CD14-positive monocyte (primary cell): ENCODE measurements at places on chromosomes 16 and 17.
A peak's percentile ranks its signal among the peaks of the same experiment; 100 is the strongest.

- DNase-seq: no peak
These were observed 8.8 kb upstream of the RPL38 start for GRCh38 chr17:74194682-74195081.

DNA sequence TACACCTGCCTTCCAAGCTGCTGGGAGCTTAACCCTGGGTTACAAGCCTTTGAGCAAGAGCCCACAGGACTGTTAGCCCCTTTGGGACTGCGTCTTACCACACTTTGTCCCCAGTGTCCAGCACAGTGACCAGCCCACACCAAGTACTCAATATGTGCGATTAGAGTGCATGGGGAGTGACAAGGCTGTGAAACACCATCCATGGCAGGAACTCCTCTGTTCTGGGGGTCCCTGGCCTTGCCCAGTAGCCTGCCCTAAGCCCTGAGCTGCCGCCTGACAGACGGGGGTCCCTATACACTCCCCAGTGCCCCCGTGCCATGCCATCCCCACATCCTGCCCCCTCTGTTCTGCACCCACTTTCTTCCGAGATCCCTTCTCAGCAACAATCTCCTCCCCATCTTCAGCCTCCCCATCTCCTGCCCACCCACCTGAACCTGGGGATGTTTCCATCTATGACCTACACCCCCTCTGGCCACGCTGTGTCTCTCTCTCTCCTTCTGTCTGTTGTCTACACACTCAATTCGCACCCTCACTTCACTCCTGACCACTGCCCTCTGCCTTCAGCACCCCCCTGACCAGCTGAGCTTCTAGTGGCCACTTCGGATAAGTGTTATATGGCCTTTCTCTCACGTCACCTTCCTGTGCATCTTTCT lies 112.9 kb upstream of the SMURF2 start:
- DNase-seq: no peak

DNA sequence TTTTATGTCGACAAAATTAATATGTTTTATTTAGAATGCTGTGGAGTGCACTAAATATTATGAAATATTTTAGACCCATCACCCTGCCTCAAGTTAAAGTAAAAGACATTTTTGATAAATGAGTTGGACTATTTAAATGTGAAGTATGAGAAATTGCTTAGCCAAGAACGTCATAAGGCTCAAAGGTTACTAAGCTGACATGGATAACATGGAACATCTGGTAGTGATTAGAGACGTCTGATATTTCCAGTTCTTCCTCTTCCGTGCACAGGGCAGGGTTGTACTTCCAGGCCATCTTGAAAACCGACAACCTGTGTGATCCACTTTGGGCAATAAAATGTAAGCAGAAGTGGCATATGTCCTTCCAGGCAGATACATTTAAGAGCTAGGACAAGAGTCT lies 7.2 kb upstream of the CCL8 start:
- no peak for DNase-seq

GRCh38 chr17:58325289-58325726 lies 3.3 kb downstream of the TSPOAP1 start:
- no peak for DNase-seq

GRCh38 chr17:74512624-74513091 lies 18.6 kb downstream of the CD300LB start:
- peak; percentile 97 for DNase-seq

GRCh38 chr16:30458561-30459394 lies 13.1 kb upstream of the SEPHS2 start:
- peak; percentile 93 for DNase-seq

GRCh38 chr16:11208916-11209665 lies 46.9 kb downstream of the SOCS1 start:
- peak; percentile 88 for DNase-seq

GRCh38 chr16:23496821-23497542 lies 13.3 kb downstream of the GGA2 start:
- peak; percentile 23 for DNase-seq

DNA sequence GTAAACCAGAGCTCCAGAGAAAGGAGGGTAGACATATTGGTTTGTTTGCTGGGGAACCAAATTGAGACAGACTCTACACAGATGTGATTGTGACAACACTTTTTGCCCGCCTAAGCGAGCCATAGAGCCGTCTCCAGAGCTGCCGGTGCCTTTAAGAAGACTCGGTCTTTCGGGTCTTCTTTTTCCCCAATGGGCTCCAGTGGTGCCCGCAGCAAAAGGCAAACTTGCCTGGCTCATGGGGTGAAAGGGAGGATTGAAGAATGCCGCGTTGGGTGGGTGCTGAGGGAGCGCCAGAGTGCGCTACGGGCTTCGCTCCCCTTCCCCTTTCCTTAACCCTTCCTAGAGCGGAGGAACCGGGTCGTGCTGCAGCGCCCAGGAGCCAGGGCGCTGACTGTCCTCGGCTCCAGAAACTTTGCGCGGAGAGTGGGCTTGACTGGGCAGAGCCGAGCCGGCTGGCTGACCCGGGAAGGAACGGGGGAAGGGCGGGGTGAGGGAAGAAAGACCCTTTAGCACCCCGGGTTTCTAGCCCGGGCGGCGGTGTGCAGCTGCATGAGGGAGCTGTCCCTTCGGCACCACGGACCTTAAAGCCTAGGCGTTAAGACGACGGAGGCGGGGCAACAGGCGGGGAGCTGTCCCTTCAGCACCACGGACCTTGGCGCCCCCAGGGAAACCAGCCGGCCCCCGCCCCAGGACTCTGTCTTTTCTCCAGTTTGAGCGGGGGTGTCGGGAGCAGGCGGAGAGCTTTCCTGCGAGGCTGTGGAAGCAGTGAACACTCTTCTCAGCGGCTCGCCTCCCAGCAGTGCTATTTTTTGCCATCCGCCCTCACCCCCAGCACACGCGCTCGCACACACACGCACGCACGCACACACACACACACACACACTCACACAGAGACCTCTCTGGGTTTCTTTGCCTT lies at the start of gene CACNG3:
Gene CACNG3, plus strand, starts transcription at position 880 of the 916 bp plus-strand sequence. CDS start 420 bp downstream, outside the sequence.
- no peak for DNase-seq

DNA sequence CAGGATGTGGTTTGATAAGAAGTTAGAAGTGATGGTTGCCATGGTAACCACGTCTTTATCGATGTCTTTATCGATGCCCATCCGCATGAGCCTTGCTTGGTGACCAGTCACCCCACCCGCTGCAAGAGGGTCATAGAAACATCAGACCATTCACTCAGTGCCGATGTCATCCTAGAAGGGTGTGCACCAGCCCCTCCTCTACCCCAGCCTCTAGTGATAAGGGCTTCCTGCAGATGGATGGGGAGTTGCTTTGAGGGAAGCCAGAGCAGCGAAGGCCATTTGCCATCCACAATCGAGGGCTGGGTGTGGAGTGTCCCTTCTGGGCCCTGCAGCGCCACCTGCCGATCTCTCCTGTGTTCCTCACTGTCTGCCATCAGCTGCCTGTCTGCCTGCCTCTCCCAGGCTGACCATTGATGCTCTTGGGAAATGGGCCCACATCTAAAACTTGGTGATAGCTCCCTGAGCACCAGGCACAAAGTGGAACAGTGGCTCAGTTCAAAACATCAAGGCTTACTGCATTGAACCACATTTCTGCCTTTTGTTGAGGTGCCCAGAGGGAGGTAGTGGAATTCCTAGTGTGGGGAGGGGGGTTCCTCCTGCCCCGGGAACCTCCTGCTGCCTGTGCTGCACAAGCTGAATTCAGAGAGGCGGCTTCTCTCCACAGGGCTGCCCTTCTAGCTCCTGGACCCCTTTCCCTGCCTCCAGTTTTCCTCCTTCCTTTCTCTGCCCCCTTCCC lies 8.9 kb downstream of the CALB2 start:
- no peak for DNase-seq

DNA sequence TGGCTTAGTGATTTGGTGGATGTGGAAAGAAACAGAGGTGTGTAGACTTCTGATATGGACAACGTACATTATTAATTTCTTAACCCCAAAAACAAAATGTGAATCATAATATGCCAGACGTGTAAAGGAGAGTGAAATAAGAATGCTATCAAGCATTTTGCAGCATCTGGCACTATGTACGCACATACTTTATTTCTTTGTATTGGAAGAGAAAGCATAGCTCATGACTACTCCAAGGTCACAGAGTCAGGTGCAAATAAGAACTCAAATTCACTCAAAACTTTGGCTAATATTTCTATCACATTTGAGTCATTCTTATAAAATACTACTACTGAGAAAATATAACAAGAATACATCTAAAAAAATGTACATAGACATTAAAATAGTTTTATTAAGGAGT lies 74.8 kb downstream of the TTC19 start:
- DNase-seq: no peak

DNA sequence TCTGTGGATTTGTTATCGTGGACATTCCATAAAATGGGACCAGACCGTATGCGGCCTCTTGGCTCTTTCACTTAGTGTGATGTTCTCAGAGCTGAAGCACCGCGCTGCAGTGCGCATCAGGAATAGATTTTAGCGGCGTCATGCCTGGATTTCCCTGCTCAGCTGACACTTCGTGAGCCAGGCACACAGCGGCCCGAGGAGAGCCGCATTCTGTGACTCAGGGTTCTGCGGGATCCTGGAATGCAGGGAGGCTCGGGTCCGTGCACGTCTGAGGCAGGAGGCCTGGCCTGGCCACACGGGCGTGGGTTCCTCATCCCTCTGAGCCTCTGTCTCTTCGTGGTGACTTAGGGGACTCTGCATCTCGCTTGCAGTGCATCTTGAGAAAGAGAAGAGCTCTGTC lies 13.4 kb downstream of the CBFA2T3 start:
- DNase-seq: no peak

DNA sequence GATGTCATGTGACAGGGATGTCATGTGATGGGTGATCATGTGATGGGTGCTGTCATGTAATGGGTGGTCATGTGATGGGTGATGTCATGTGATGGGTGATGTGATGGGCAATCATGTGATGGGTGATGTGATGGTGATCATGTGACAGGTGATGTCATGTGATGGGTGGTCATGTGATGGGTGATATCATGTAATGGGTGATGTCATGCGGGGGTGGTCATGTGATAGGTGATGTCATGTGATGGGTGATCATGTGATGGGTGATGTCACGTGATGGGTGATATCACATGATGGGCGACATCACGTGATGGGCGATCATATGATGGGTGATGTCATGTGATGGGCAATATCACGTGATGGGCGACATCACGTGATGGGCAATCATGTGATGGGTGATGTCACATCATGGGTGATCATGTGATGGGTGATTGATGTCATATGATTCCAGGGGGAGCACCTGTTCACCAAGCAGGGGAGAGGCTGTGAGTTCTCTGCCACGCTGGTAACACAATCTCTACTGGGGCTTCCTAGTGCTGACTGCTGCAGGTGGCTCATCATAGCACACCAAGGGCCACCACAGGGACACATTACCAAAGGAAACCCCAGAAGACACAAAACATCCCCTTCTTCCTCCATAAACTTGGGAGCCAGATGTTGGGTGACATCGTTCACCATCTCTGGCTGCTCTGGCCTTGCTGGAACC lies 16.5 kb downstream of the CD300LB start:
- no peak for DNase-seq

DNA sequence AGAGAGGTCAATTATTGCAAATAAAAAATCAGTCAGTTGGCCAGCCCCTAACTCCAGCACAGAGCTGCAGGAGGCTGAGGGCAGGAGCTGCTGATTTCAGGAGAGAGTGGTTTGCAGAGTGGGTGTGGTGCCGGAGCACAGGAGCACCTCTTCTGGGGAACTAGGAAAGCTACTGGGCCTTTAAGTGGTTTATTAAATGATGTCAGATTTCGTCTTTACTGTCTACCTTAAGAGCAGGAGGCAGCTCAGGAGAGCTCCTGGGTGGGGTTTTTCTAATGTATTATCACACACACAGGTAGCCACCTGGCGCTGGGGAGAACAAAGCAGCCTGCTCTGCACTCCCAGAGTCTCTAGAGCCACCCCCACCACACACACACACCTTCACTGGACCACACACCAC lies 11.5 kb upstream of the HAS3 start:
- DNase-seq: no peak

DNA sequence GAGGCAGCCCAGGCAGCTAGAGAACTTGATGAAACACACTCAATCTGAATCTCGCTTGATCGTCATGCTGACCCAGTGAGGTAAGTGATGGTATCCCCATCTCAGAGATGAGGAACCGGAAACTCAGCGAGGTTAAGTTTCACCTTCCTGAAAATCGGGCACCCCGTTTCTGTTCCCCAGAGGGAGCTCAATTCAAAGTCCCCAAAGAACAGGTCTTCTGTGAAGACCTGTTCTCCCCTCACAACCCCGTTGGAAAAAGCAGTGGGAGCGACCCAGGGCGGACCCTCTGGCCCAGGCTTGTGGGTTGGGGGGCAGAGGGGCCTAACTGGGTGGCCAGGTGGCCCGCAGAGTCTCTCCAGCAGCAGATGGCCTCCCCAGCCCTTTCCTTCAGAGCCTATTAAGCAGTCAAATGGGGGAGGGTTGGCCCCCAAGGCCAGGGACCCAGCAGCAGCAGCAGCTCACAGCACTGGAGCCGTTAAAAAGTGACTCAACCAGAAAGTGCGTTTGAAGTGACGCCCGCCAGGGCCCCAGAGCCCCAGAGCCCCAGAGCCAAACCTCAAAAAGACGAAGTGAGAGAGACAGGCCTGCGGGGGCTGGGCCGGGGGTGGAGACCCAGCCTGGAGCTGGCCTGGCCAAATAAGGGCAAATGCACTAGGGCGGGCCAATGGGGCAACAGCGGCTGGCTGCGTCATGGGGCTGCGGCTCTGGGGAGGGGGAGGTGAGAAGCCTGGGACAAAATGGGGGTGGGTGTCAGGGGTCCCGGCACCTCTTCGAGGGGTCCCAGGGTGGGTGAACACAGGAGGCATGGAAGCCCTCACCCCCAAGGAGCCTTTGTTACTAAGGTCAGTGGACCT lies 9.2 kb upstream of the TSPOAP1 start:
- peak; percentile 93 for DNase-seq

GRCh38 chr16:78892951-78893733 lies 707.4 kb downstream of the MAF start:
- DNase-seq: peak; percentile 35
